ENCODE measurements at places on chromosomes 6 and 20.
A peak's percentile ranks its signal among the peaks of the same experiment; 100 is the strongest.

DNA sequence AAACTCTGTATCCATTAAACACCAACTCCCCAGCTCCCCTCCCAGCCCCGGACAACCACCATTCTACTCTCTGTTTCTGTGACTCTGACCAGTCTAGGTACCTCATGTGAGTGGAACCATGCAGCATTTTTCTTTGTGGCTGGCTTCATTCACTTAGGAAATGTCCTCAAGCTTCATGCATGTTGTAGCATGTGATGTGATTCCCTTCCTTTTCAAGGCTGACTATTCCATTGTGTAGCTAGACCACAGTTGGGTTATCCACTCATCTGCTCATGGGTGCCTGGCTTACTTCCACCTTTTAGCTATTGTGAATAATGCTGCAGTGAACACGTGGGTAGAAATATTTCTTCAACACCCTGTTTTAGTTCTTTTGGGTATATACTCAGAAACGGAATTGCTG, 8.8 kb upstream of the BPHL start:
- no peak for DNase-seq

DNA sequence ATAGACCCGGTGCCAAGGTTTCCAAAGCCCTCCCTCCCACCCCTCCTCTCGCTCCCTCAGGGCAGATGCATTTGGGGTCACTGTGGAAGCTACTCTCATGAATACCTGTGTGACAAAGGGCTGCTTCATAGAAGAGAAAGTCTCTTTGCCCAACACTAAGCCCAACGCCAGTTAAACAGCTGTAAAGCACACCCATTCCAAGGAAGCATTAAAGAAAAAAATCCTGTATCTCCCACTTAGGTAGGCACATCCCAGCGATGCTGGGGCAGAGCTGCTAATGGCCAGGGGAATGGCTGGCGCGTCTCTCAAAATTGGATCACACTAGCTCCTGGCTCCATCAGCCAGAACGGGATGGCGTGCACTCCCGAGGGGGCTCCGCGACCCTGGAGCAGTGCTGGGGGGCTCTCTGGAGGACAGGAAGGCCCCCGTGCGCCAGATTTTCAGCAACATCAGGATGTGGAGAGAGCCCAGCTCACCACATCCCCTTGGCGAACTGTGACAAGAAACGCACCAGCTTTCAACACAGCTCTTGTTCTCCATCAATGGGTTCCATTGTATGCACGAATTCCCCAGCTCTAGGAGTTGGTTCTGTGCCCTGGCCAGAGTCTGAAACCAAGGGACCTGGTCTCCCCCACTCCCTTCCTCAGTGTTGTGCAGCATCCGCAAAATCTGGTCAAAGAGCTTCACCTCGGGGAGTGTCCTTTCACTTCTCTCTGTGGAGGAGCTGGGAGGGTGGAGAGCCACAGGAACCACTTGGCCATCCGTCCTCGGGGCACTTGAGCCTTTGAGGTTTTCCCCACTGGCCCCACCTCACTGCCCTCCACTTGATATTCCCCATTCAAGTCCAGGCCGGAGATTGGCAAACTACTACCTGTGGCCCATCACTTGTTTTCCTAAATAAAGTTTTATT, 74.1 kb downstream of the TFAP2C start:
- no peak for DNase-seq

- DNase-seq, result no peak
These were observed 2.2 kb upstream of the CENPB start for GRCh38 chr20:3788685-3789155.

GRCh38 chr6:134551245-134551960, 233.5 kb upstream of the SGK1 start:
- no peak for DNase-seq

DNA sequence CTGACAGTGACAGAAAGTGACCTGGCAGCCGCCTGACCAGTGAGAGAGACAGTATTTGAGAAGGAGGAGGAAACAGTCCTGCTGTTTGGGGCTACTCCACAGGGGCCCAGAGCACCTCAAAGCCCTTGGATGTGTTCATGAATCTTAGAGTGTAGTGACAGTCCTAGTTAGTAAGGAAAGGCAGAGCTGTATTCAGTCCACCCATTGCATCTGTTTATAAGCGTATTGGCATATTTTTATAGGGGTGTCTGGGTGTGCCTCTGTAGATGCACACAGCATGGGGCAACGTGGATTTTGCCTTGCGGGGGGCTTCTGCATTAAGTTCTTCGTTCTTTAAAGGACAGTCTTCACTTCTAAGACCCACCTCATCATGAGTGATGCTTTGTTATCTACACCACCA, 44.6 kb upstream of the SLC22A1 start:
- DNase-seq, result no peak

- DNase-seq, result no peak
These were observed 275.0 kb upstream of the SPTLC3 start for GRCh38 chr20:12733811-12734210.

GRCh38 chr6:42704937-42705374, 17.4 kb downstream of the PRPH2 start:
- DNase-seq, result no peak

DNA sequence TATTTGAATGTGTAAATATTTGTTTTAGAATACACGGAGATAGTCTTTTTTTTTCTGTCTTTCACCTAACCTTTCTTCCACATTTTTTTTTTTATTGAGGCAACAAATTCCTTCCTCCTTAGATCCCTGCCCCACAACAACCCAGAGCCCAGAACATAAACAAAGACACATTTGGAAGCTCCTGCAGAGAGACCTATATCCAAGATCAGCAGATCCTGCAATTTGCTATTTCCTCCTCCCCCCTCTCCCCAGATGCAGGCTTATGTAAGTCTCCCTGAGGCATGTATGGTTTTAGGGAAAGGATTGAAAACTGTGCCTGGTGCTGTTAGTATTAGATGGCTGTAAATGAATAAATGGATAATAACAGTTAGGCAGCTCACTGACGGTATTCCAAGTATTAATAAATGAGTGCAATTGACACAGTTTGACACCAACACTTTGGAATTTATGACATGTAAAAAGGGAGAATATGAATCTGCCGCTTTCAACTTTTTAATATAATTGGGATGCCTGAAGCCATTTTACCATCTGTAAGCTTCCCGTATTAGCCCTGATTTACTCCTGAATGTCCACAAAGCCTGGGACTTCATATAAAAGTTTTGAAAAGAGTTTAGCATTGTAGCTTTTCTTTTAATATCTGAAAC, 608.3 kb upstream of the CITED2 start:
- DNase-seq, result no peak

DNA sequence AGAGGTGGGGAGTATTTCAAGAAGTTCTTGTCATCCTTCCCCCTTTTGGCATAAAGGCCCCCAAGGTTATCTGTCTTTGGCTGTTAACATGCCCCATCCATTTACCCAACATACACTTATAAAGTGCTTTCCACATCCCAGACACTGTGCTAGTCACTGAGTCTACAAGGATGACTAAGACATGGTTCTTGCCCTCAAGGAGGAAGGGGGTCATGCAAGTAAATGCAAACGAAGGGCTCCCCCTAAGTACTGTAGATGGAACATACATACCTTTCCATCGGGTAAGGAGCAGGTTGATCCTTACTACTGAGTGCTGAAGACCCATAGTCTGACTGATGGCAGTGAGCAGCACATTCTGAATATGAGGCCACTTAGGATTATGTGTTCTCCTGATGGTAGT, 38.3 kb downstream of the HECA start:
- DNase-seq, result no peak

GRCh38 chr6:143615785-143616184, 62.0 kb upstream of the PHACTR2 start:
- DNase-seq, result no peak

DNA sequence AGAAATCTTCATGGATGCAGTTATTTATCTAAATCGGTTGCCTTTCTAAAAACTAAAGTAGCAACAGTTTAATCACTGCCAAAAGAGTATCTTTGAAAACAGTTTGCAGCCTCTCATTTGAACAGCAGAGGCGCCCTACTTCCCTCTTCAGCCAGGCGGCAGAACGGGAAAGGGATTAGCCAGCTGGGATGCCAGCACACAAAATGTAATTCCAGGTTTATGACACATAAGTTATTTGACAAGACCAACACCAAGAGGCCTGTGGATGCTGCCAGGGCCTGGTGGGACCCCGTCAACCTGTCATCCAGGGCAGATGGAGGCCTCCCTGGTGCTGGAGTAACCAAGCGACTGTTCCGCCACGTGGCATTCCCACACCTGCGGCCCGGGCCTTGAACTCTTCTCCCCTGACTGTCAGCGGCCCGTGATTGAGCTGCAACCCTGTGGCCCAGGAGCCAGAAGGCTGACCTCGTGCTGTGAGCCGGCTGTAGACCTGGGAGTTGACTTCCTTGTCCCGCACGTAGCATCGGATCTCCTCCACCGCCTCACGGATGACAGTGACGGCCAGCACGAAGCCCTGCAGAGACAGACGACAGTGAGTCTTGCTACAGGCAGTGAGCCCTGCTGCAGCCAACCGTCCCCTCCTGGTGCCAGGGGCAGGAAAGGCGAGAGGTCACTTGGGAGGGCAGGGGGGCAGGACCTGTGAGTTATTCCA, 55.5 kb downstream of the ATP9A start:
- DNase-seq, result no peak

GRCh38 chr20:56592211-56592610, 36.9 kb upstream of the TFAP2C start:
- DNase-seq, result no peak

DNA sequence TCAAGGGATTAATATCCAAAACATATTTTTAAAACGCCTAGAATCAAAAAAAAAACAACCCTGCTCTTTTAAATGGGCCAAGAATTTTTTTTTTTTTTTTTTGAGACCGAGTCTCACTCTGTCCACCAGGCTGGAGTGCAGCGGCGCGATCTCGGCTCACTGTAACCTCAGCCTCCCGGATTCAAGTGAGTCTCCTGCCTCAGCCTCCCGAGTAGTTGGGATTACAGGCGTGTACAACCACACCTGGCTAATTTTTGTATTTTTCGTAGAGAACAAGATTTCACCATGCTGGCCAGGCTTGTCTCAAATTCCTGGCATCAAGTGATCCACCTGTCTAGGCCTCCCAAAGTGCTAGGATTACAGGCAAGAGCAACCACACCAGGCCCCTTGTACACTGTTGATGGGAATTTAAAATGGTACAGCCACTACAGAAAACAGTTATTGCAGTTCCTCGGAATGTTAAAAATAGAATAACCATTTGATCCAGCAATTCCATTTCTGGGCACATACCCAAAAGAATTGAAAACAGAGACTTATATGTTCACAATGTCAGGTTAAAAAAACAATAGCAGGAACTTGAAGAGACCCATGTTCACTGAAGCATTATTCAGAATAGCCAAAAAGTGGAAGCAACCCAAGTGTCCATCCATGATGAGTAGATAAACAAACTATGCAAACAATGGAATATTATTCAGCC, 3.1 kb upstream of the MYL9 start:
- no peak for DNase-seq

DNA sequence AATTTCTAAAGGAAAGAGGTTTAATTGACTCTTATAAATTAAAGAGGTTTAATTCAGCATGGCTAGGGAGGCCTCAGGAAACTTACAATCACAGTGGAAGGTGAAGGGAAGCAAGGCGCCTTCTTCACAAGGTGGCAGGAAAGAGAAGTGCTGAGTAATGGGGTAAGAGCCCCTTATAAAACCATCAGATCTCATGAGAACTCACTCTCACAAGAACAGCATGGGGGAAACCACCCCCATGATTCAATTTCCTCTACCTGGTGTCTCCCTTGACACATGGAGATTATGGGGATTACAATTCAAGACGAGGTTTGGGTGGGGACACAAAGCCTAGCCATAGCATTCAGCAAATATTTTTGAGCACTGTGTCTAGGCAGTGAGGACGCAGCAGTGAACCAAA, 3.9 kb upstream of the IPCEF1 start:
- no peak for DNase-seq

- no peak for DNase-seq
These were observed 29.9 kb downstream of the HSF2 start for GRCh38 chr6:122429323-122429722.

DNA sequence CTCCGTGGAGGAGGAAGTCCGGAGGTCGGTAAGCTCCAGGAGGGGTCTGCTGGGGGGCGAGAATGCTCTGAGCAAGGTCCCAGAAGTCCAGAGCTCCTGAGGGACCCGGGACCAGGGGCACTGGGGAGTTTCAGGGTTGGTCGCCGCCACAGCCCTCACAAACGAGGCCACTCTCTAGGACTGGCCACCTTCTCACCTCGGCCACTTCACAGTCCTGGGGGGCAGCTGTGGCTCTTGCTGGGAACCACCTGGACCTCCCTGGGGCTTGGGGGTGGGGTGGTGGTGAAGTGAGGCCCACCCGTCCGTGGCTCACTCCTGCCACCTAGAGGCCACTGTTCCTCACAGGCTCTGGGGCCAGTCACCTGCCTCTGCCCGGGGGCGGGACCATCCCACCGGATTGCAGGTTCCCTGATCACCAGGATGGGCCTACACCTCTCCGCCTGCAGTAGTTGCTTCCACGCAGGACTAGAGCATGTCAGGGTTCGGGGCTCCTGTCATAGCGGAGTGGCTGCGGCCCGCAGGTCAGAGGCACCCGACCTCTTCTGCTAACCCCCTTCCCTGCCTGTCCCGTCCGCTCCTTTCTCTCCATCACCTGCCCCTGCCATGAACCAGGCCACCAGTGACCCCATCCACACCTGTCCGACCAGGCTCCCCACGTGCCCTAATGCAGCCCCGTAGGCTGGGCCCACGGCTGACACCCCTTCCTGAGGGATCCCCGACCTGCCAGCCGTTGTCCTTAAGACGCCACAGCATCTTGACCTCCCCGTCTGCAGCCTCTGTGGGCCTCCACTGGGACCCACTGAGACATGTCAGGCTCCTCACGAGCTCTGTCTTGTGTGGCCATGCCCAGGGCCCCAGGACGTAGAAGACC, 5.1 kb upstream of the TCEA2 start:
- peak; percentile 81 for DNase-seq

- DNase-seq, result no peak
These were observed 580.4 kb downstream of the CBLN4 start for GRCh38 chr20:55424968-55425367.

DNA sequence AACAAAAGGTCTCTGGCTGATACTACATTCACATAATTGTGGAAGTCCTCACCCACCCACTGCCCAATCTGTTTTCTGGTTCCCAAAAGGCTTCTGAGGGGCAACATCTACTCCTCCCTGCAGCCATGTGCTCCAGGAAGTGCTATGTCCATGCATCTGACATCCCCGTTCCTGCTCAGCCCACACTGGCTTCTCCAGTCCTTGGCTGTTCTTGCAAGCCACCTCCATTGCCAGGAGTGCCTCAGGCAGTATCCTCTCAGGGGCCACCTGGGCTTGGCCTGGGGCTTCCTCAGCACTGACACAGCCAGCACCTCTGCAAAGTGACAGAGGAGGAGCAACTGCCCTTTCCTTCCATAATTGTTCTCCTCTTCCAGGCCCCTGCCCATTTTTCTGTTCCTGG, 18.3 kb downstream of the ARHGAP18 start:
- DNase-seq, result no peak

DNA sequence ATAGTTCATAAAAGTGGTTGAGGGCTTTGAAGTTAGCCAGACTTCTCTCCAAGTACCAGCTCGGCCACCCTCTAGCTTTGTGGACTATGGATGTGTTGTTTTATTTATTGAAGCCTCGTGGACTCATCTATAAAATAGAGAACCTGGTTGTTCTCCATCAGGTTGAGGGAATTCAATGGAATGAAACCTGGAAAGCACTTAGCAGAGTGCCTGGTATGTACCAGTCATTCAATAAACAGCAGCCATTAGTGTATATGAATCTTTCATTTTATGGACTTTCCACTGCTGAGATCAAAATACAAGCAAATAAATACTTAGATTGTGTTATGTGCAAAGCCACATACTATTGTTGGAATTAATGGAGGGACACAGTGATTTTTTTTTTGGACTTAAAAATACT, 206.8 kb downstream of the SOX4 start:
- no peak for DNase-seq

- peak; percentile 64 for DNase-seq
These were observed at the start of gene NOL4L for GRCh38 chr20:32585011-32585585. Gene NOL4L, minus strand, starts transcription at chr20:32585333. Its CDS starts 443 bp downstream, at chr20:32584890.

Data from activated T-cell treated with anti-CD3 and anti-CD28 coated beads, Interleukin-2, amount 50 U/mL, for 1 hour (primary cell).